GM13976 (cell line): ENCODE measurements at places on chromosomes 16 and 17.
A peak's percentile ranks its signal among the peaks of the same experiment; 100 is the strongest.

DNA sequence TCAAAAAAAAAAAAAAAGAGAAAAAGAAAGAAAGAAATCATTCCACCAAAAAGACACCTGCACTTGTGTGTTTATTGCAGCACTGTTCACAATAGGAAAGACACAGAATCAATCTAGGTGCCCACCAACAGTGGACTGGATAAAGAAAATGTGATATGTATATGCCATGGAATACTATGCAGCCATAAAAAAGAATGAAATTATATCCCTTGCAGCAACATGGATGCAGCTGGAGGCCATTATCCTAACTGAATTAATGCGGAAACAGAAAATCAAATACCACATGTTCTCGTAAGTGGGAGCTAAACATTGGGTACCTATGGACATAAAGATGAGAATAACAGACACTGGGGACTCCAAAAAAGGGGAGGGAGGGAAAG is 5.7 kb upstream of the C16orf92 start:
- DNase-seq: no peak

DNA sequence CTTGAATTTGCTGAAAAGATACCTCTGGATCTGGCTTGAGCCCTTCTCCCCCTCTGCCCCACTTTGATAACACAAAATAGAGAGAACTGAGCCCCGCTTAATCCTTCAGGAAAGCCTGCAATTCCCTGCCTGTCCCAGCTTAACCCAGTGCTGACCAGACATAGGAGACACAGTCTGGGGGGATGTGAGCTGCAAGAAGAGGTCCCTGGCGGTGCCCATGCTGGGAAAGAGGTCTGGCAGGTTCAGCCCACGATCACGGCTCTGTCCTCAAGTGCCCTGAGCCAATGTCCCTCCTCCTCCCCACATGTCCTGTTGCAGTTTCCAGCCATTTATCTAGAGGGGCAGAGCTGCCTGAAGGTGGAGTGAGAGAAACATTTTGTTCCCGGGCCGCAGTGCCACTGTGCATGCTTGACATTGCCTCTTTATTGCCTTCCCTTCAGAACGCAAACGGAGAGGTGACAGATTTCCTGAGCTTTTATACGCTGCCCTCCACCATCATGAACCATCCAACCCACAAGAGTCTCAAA is 29.0 kb downstream of the PLCD3 start:
- DNase-seq: no peak

GRCh38 chr16:68351991-68352431 is 41.2 kb downstream of the PRMT7 start:
- DNase-seq: no peak

GRCh38 chr17:65696739-65697394 is 135.4 kb upstream of the AXIN2 start:
- DNase-seq: no peak

GRCh38 chr16:75011634-75012307 is 12.9 kb downstream of the ZNRF1 start:
- peak; percentile 63 for DNase-seq

GRCh38 chr16:1036726-1037393 is 35.7 kb upstream of the SSTR5 start:
- no peak for DNase-seq

- DNase-seq: no peak
These were observed 17.4 kb downstream of the KRT24 start for GRCh38 chr17:40686192-40686591.

DNA sequence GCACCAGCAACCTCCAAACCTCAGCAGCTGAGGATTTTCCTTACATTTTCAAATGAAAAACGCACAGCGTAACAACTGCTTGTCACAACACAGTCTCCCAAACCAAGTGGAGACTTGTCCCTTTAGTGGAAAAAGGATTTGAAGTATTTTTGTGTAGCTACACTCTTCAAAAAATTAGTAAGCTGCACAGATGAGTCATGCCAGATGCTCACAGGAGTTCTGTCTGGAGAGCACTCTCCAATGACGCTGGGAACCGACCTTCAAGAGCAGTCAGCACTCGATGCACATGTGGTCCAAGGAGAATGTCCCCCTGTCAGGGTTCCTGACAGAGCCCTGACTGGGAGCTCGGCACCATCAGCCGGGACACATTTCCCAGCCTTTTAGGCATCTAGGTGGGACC is 39.8 kb downstream of the MAP1LC3B start:
- no peak for DNase-seq

DNA sequence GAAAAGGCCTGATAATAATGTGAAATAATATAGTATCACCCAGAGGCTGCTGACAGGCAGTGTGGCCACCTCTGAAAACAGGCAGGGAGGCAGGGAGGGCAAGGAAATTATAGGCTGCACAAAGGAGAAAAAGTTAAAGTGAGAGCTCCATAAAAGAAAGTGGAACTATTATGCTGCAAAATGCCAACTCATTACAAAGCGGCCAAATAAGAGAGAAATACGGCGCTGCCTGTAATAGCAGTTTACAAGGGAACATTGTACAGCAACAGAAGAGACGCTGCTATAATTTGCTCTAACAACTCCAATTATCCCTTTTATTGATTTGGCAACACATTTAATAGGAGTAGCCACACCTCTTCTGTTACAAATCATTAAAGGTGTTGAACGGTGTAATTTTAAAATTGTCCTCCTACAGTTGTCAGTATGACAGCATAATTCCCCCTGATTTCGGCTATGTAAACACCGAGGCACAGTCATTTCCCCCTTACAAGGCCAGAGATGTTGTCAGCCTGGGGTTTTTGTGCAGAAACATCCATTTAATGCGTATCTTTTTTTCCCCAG is 120.3 kb downstream of the MRM1 start:
- no peak for DNase-seq

GRCh38 chr16:89038221-89038721 is 55.4 kb upstream of the ACSF3 start:
- no peak for DNase-seq

DNA sequence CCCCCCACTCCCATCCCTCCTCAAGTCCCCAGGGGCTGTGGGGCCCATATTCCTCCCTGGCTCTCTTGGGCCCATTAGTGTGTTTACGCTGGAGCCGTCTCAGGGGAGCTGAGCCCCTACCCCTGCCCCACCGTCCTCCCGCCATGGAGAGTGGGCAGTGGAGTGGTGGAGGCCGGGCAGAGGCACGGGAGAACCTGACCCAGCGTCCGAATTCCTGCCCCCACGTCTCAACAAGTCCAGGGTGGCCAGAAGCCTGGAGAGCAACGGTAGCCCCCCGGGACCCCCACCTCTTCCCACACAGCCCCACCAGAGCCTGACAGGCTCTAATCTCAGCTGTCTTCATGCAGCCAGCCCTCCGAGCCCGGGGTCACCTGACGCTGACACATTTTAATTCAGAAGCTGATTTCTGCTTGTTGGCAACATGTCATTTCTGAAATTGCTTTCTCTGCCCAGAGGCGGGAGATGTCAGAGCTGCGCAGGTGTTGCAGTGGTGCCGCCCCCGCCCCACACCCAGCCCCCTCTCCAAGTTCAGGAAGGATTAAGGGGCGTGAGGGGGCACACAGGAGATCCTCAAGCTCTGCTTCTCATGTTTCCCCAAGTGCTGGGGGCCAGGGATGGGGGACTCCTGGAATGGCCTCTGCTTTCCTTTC is 32.6 kb downstream of the WNT9B start:
- DNase-seq: no peak

DNA sequence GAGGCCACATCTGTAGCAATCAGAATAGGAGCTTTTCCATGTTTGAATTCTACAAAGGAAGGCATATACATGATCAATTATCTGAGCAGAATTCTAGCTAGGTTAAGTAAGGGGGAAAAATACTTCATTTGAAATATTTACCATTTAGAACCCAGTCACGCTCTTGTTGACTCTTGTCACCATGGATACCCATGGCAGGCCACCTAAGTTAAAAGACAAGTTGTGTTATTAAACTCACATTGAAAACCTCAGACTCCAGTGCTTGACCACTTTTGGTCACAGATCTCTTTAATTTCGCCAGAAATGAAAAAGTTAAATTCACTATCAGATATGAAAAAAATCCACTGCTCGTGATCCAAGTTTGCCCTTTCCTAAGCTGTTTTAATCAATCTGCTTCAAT is 4.1 kb downstream of the DDX5 start:
- DNase-seq: no peak

GRCh38 chr17:39191750-39192510 is 5.5 kb downstream of the CACNB1 start:
- no peak for DNase-seq

DNA sequence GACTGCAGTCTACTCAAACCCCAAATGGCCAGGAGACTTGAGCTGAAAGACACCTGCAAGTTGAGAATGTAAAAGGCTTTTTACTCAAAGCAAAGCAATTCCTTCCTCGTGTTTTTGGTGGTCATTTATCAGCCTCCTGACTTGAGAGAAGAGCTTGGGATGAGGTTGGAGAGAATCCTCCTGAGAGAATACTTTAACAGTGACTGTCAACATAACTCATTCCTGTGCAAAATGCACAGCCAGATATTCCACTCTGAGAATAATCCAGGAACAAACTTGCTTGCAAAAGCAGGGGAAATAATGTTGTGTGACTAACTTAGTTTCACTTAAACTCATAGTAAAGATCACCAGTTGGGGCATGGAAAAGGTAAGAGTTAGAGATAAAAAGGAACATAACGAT is 53.4 kb downstream of the SNTB2 start:
- DNase-seq: no peak

DNA sequence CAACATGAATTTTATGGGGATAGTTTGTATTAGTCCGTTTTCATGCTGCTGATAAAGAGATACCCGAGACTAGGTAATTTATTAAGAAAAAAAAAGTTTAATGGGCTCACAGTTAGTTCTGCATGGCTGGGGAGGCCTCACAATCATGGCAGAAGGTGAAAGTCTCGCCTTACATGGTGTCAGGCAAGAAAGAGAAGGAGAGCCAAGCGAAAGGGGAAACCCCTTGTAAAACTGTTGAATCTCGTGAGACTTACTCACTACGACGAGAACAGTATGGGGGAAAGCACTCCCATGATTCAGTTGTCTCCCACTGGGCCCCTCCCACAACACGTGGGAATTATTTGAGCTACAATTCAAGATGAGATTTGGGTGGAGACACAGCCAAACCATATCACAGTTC is 181.5 kb downstream of the PRKCA start:
- DNase-seq: no peak

DNA sequence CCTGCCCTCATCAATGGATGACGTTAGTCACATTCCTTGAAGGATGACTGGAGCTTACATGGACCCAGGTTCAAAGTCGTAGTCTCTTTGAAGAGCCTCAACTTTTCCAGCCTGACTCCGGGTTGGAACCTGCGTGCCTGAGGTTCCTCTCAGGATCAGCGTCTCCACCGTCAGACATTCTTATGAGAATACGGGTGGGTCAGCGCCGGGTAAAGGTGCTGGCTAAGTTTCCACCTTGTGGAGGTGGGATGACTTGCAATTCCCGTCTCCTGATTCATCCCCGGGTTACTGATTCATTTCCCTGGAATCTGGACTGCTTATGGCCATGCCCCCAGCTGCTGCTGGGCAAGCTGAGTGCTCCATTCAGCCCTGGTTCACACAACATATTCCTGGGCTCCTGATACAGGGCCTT is 38.9 kb upstream of the CMIP start:
- DNase-seq: no peak

DNA sequence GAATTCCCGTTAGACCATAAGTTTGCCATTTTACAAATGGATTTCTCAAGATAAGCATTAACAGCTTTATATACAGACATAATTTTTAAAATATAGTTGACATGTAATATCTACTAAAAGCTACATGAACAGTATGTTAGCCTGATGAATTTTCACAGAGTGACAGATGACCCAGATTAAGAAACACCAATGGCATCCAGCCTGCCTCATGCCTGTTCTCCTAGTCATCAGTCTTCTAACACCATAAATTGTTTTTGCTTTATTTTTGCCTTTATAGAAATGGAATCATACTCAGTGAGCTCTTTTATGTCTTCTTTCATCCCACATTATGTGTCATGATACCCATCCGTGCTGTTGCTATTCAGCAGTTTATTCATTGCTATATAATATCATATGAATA is 80.0 kb downstream of the ATF7IP2 start:
- DNase-seq: no peak

DNA sequence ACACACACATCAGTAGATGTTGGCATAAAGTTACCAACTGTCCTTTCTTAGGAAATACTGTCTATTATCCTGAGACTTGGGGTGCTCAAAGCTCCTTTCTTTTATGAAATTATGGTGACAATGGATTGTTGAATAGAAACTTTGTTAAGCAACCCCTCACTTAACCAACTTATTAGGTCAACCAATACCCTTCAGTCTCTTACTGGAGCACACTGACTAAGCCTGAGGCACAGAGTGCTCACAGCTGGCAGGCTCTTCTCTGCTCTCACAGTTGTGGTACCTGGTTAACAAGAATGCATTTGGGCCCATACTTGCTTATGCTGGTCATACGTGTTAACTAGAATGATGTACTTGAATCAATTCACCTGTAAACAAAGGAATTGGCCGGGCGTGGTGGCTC is 24.8 kb downstream of the CD300LF start:
- no peak for DNase-seq

DNA sequence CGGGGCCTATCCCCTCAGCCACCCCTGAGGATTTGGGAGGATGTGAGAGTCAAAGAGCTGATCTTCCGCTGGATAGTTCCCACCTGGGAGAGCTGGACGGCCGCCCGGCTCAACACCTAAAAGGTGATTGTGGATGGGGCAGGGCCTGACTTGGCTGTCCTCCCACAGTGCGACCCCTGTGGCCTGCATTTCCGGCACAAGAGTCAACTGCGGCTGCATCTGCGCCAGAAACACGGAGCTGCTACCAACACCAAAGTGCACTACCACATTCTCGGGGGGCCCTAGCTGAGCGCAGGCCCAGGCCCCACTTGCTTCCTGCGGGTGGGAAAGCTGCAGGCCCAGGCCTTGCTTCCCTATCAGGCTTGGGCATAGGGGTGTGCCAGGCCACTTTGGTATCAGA is 4.5 kb downstream of the BCL6B start:
- no peak for DNase-seq

DNA sequence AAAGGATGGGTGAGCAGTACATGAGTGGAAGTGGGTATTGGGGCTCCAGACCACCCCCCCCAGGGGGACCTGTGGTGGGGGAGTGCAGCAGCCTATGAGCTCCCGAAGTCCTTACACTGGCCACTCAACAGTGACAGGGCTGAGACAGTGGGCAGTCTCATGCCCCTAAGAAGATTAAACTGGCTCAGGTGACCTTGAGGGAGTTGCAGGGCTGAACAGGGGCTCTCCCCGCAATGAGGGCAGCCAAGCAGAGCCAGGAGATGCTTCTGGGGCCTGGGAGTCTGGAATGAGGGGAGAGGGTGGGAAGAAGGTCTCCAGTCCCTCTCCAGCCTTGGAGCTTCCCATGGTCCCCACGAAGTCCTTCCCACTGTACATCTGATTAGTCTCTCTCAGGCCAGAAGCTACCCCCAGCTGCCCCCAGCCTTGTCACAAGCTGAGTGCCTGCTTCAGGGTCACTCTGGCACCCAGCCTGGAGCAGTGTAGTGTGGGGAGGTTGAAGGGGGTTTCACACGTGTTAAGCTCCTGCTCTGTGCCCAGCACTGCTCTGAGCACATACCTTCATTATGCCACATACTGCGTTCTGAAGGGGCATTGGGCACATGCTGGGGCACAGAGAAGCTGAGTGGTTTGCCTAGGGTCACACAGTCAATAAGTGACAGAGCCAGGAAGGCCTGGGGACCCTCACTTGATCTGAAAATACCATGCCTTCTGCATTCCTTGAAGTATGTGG is 1.0 kb upstream of the CDH16 start:
- DNase-seq: no peak
